ENCODE measurements at places on chromosomes 5 and 9.
A peak's percentile ranks its signal among the peaks of the same experiment; 100 is the strongest.

DNA sequence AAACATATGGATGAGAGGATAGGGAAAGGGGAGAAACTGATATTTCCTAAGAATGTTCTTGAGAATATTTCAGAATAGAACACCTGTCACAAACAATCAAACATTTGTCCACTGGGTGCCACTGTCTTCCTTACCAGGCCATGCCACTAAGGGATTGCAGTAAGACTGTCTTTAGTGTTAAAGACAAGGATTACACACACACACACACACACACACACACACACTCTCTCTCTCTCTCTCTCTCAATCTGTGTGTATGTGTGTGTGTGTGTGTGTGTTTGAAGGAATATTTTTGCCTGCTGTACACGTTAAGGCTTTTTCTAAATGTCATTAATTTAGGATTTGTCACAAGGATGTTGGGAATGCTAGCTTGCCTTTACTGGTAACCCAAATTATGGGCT lies 54.4 kb downstream of the CCDC192 start:
- peak; percentile 1 for DNase-seq

GRCh38 chr9:120750421-120750820 lies 36.2 kb upstream of the MEGF9 start:
- DNase-seq = no peak

- DNase-seq = no peak
These were observed 85.6 kb downstream of the HACD4 start for GRCh38 chr9:20945856-20946255.

GRCh38 chr5:73303148-73304079 lies 130.4 kb downstream of the TMEM174 start:
- no peak for DNase-seq

GRCh38 chr5:132816554-132816953 lies 3.5 kb downstream of the SOWAHA start:
- DNase-seq = no peak

GRCh38 chr9:9352877-9353481 lies 1259.8 kb downstream of the PTPRD start:
- peak; percentile 20 for DNase-seq

DNA sequence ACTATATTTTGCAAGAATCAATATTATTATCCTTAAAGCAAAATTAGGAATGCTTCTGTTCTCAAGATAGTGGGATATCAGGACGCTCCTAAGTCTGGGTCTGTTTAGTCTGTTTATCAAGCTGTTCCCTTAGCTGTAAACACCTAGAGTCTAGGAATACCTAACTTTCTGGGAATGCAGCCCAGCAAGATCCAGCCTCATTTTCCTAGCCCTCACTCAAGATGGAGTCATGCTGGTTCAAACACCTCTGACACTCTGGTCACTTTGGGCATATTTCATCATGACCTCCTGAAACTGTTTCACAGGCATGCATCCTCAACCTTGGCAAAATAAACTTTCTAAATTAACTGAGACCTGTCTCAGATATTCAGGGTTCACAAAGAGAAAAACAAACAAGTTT lies 14.4 kb upstream of the MRPS30 start:
- DNase-seq = no peak

- no peak for DNase-seq
These were observed 120.5 kb downstream of the TUSC1 start for GRCh38 chr9:25557645-25558300.

DNA sequence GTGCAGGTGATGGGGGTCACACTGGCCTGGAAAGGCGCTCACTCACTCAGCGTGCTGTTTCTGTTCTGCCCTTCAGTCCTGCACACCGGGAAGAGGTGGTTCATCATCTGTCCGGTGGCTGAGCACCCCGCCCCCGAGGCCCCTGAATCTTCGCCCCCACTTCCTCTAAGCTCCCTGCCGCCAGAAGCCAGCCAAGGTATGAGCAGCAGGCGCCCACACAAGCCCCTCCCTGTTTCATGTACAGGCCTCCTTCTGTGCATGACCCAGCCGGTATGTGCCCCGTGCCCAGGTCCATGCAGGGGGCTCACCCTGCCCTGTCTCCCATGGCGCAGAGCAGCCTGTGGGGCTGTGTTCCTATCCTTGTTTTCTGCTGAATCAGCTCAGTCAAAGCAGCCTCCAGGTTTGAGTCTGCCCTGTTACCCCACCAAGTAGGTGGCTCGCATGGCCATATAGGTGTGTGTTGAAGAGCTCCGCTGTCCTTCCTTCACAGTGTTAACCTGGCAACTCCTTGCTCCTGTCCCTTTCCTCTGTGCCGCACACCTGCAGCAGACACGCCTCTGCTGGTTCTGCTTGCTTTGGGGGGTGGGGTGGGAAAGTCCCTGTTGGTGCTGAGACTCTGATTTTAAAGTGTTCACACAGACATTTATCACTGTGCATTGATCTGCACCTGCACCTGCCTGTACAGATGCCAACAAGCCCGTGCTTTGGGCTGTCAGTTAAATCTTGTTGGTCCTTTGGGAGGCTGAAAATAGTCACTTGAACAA lies 84.8 kb downstream of the WNK2 start:
- peak; percentile 33 for DNase-seq

GRCh38 chr5:140251527-140251973 lies 51.4 kb downstream of the PFDN1 start:
- no peak for DNase-seq

DNA sequence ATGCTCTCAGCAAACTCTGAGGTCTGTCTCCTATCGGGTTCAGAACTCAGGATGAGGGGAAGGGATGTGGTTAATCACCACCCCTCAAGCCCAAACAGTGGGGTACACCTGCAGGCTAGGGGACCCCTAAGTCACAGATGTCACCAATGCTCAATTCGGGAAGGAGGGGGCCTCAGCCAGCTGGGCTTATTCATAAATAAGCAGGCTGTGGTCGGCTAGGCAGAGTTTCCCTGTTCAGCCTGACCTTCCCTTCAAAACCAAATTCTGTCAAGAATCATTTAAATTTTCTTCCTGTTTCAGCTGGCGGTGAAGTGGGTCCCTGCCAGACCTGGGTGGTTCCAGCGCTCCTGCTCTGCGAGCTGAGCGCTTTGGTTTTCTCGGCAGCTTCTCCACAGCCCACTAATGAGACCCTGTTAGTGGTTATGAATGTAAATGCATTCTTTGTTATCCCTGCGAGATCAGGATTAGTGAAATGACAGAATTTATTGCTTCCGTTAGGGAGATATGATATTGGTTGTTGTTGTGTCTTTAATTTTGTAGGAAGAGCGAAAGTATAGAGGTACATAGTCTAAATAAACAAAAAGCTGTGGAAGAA lies 68.3 kb downstream of the AK8 start:
- DNase-seq = no peak

DNA sequence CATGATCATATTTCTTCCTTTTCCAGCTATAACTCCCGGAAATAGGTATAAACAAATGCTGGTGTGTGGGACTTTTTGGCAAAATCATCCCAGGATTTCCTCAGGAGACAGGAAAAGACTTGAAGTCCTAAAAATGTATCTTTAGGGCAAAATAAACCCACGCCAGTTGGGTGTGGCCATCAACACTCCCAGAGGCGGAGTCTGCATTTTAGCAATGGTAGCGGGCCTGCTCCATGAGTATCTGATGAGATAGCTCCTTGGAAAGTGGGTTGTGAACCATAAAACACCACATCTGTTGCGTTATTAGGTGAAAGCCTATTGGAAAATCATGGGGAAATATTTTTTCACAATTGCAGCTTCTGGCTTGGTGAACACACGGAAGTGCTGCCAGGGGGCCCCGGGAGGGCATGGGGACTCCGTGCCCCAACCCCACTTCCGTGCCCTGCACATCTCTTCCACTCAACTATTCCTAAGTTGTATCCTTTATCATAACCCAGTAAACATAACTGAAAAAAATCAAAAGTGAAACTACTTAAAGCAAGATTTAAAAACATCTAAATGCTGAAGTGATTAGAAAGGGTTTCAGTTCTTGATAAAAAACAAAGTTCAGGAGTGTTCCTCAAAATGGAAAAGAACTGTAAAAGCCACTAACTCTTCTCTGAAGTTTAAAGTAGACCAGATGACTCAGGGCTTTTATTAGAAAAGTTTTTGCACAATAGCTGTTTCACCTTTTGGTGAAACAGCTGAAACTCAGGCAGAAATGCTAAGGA lies 111.2 kb downstream of the LRRC70 start:
- no peak for DNase-seq

DNA sequence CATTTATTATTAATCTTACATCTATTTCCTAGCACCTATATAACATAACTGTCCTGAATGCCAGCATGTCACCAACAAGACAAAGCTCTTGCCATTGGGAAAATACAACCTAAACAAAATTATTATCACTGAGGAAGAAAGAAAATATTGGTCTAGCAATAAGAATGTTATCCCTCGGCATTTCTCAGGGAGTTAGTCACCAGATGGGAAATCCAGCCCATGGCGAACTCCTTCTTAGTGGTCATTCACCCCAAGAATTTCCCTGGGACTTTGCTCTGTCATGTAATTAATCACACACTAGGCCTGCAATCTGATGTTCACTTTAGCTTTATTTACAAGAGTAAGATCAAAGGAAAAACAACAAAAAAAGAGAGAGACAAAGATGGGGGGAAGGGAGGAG lies 56.1 kb upstream of the TAS2R1 start:
- DNase-seq = no peak

DNA sequence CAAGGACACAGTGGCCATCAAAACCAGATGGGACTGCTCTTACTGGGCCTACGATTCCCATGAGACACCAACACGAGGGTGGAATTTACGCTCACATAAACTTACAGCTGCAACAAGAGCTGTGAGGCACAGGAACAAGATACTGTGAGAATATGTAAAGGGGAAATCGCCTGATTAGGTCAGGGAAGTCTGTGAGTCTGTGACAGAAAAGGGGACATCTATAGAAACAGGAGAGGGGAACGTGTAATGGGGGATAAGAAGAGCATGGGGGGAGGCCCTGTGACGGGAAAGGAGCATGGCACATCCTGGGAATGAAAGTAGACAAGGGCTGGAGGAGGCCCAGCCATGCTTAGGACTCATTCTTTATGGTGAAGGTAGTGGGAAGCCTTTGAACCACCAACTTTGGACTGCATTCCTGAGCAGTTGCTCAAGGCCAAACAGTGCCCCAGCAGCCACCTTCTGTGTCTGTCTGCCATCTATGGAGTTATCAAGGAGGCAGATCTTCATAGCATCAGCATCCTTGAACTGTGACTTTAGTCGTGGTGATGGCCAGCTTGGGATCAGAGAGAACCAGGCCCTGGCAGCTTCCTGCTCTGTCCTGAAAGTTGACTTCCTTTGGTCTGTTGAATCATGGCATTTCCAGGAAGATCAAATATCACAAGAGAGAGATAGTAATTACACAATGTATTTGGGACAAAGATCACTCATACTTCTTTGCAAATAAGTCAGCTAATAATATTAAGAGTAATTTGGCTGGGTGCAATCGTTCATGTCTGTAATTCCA lies 87.9 kb upstream of the FAM169A start:
- DNase-seq = no peak
